ENCODE measurements at places on chromosomes 16 and 17. TPM values are rescaled to one million over a fixed set of nuclear protein-coding genes. Genes with fewer than 3 reads are reported as not detected.

DNA sequence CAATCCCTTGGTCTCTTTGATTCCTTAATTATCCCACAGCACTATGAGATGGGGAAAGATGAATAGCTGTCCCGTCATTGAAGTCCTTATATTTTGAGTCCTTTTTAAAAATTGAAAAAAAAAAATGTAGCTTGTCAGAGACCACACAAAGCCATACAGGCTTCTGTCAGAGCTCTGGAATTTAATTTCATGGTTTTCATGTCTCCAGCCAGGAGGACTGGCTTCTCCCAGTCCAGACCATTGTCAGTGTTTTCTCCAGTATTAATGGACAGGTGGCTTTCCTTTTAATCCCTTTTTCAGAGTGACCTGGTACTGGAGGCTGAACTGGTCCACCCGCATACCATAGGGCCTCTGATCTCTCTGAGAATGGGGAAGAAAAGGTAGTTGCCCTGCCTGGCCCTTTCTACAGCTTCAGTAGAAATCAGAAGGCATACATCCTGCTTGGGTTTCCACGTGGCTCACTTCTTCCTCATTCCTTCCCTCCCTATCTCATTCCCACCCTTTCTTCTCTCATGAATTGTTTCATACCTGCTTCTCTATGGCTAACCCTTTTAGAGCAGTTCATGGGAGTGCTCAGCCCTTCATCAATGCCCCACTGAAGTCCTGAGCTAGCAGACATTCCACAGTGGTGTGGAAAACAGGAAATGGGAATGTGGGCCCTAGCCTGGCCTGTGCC lies 29.1 kb downstream of the TRIM16 start:
- no peak for DNase-seq

DNA sequence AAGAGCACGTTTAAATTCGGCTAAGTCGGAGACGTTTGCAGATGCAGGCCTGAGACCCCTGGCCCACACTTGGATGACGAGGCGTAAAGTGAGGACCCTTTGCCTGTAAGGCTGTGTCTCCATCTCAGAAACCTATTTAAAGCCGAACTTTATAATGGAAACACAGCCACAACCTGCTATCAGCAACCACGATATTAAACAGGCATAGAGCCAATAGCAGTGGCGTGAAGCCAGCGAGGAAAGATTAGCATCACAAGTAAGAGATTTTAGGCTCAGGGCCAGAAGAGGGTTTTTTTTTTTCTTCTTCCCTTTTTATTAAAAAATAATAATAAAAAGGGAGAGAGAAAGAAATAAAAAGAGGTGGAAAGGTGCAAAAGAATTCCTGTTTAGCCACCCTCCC lies 111.3 kb upstream of the NOL11 start:
- DNase-seq, result no peak

DNA sequence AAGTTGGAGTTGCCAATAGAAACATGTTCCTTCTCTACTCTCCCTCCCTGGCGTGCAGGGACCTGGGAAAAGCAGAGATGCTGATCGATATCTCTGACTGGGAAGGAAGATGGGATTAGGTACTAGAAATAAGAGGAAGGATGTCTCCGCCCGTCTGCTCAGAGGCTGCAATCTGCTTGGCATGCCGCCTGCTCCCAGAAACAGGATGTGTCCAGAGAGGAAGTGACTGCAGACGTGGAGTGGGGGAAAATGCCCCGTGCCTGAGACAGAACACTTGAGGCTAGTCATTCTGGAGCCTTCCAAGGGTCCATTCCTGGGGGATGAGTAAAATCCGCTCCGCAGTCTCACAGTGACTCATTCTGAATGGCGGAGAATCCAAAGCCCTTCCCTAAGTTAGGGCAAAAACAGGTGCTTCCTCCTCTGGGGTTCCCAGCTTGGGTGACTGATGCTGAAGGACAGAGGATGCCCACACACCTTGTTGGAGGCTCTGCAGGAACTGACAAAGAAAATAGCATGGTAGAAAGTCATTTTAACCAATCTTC lies 45.0 kb upstream of the SMURF2 start:
- no peak for DNase-seq

DNA sequence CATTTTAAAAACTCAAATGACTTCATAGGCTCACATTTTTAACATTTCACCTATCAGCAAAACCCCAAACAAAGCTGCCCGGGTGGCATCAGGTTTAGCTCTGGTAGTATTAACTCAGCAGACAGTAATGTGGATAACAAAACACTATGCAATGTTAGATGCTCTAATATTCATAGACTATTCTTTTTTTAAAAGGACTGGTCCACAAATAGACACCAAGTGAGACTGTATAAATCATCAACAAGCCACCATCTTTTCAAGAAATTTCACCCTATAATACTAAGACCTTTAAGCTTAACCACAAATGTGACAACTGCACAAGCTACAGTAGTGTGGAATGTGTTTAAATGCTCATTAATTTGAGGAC lies 20.2 kb downstream of the SNN start:
- no peak for DNase-seq

Gene ABHD15
- 9.0 TPM for total RNA-seq

Gene WSCD1
- total RNA-seq, result not detected

DNA sequence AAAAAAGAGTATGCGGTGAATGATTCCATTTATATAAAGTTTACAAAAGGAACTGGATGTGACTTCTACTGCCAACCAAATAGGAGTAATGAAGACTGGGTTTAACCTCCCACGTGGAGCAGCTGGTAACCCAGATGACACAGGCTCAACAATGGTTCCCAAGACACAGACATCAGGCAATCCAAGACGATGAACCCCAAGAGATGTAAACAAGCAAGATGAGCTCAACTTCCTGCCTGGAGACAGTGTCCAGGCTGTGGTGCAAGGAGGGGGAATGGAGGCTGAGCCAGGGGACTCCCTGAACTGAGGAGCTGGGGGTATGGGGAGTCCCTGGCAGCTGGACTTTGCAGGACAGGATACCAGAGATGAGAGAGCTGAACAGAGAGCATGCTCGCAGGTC lies 104.7 kb downstream of the LITAF start:
- no peak for DNase-seq

DNA sequence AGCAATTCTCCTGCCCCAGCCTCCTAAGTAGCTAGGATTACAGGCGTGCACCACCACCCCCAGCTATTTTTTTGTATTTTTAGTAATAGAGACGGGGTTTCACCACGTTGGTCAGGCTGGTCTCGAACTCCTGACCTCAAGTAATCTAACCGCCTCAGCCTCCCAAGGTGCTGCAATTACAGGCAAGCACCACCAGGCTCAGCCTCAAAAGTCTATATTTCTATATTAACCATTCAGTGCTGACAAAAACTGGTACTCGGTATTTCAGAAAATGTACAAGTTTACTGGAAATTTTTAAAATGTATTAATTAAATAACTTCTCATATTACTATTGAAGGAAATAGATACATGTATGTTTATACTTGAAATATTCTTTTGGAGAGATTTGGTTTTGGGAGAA lies 1.4 kb upstream of the HEXD start:
- DNase-seq, result no peak

Gene PIRT
- total RNA-seq, result not detected

DNA sequence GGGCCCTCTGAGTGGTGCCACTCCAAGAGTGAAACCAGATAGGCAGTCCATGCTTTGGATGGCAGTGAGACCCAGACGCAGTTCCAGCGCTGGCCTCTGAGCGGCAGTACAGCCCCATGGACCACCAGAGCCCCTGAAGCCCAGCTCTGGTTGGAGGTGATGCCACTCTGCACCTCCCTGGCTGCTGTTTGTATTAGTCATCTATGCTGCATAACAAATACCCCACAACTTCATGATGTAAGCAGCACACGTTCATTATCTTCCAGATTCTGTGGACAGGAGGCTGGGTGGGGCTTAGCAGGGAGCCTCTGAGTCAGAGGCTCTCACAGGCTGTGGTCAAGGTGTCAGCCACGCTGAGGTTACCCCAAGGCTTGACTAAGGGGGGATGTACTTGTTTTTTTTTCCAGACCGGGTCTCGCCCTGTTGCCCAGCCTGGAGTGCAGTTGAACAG lies 5.1 kb upstream of the NME4 start:
- DNase-seq, result no peak
